Cardiac fibroblast (primary cell): ENCODE measurements at places on chromosomes 6 and 20.

GRCh38 chr6:811831-812230, 118.9 kb upstream of the EXOC2 start:
- no peak for DNase-seq

DNA sequence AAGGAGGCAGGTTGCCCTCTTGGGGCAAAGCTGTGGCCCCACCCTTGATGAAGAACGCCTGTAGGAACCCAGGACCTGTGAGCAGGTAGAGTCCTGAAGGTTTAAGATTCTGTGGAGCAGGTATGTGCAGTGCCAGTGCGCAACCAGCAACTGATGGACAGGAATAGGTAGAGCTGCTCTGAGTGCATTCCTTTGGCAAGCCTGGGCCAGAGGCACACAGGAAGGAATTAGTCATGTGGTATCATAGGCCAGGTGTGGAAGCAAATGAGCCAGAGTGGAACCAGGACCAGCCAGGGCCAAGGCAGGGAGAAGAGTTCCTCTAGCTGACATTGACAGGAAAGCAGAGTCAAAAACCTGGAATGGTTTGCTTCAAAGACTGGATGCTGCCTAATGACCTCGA, 1.4 kb upstream of the KHDC1 start:
- DNase-seq: no peak

- no peak for DNase-seq
These were observed 14.1 kb downstream of the SCML4 start for GRCh38 chr6:107809966-107810365.

DNA sequence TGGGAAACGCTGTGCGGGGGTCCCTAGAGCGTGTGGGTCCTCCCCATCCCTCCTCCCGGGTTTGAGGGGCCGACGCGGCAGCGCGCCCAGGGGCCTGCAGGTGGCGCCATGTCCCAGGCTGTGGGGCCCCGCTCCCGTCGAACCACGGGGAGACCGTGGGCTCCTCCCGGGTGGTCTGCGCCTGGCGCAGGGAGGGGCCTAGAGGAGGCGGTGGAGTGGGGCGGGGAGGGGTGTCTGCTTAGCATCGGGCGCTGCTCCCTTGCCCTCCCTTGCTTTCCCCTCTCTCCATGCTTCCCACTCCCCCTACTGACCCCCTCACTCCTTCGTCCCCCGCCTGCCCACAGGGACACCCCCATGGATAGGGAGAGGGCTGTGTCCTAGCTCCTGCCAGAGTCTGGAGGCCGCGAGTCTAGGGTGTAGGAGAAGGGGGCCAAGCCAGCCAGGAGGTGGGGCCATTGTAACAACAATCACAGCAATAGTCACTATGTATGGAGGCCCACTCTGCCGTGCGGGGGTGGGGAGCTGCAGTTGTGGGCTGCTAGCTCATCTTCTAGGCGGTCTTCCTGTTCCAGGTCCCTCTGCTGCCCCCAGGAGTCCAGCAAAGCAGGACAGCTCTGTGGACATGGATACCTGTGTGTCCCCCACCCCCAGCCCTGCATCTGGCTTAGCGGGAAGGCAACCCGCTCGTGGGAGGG, 51.7 kb downstream of the CHMP4B start:
- DNase-seq: peak; percentile 72

GRCh38 chr6:118872726-118873125, 21.2 kb upstream of the ASF1A start:
- DNase-seq: no peak

DNA sequence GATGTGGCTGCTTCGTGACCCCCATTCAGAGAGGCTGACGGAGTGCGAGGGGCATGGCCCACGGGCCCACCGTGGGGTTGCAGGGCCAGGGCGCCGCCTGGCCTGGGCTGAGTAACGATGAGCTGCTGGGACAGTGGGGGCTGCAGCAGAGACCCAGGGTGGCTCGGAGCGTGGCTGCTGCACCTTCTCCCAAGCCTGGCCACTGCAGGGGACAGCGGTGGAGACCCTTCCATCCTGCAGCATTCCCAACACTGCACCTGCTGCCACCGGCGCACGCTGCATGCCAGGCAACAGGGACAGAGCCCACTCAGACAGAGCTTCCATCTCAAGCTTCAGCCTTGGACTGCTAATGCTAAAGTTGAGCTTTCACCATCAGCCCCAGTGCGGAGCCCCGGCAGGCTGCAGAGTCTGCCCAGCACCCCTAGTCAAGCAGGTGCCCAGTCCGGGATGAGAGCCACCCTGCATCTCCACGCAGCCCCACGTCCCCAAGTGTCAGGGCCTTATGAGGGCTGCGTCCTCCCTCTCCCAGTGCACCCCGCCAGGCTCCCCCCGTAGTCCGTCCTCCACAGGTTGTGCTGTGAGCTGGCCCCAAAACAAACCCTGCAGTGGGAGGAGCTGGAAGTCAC, 89.4 kb upstream of the AFDN start:
- no peak for DNase-seq

DNA sequence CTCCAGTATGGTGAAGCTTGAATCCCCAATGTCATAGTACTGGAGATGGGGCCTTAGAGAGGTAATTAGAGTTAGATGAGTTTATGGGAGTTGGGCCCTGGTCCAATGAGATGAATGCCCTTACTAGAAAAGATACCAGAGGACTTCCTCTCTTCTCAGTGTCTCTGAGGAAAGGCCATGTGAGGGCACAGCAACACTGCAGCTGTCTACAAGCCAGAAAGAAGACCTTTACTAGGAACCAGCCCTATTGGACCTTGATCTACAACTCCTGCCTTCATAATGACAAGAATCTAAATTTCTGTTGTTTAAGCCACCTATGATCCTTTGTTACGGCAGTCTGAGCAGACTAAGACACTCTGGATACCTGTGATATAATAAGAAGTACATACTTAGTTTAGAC, 31.4 kb upstream of the AKAP7 start:
- DNase-seq: no peak

DNA sequence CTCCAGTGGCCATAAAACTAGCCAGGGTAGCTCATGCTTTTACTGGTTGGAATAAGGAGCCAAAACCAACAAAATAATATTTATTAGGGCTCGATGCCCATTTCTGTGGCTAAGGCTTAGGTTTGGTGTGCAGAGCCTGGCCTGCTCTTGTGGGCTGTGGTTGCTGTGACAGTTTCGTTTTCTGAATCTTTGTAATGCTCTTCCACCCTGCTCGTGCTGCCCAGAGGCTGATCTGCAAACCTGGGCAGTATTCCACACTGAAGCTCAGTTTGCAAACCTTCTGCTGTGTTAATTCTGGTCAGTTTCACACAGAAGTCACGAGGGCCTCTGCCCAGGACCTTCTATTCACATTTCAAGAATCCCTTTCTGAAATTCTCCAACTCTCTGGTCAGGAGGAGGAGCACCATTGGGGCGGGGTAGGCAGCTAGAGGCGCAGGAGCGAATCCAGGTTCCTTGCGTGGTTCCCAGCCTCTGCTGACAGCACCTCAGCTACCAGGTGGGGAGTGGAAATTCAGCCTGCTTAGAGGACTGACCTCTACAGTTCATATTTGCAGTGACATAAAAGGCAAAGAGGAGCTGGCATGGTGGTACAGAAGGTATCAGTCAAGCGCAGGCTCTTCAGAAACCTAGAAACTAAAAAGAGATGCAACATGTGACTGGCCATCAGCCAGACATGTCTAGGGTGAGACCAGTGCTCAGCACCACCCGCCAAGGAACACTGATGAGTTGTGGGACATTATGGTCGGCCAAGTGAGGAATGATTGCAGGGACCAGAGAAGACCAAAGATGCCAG, 14.3 kb upstream of the C20orf144 start:
- DNase-seq: peak; percentile 85

DNA sequence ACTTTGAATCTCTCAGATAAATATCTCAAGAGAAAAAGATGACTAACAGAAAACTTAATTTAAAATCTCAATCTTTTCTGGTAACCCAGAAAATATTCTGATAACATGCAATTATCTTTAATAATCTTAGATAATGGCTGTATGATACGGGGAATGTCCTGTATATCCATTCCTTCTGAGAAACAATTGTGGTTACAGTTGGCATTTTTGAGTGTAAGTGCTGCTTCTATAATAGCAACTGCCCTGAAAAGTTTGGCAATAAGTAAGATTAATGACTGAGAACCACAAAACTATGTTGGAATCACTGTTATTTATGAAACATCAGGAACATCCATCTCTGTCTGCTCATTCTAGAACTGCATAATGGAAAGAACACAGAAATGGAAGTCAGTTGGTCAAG, 819.7 kb downstream of the TBC1D32 start:
- DNase-seq: no peak

GRCh38 chr6:20061952-20062351, 150.3 kb downstream of the MBOAT1 start:
- no peak for DNase-seq

DNA sequence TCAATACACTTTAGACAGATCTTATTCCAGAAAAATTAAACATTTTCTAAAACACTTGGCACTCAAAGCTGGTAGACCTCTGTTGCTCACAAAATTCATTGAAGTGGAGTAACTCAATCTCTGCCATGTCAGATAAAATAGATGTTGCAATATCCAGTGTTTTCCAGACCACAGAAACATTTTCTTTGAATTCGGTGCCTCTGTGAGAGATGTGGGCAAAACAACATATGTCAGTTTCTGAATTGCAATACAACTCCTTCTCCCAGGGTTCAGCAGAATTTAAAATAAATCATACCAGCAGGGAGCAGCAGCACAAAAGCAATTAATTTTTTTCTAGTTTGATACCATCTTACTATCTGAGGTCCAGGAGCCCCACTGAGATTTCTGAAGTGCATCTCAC, 11.3 kb upstream of the PKHD1 start:
- DNase-seq: no peak

DNA sequence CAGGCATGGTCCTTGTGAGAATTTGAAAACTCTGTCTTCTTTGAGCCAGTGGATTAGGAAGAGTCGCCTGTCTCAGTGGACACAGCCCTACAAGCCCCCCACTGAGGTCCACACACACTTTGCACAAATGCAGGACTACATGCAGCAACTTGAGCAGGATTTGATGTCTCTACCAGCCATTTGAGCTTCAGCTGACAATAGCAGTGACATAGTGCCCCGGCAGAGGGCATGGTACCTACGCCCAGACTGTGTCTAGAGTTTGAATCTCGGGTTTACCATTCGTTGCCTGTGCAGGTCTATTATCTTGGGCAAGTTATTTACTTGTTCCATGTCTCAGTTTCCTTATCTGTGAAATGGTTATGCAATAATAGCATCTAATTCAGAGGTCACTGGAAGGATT, 580.1 kb downstream of the TFAP2B start:
- no peak for DNase-seq

DNA sequence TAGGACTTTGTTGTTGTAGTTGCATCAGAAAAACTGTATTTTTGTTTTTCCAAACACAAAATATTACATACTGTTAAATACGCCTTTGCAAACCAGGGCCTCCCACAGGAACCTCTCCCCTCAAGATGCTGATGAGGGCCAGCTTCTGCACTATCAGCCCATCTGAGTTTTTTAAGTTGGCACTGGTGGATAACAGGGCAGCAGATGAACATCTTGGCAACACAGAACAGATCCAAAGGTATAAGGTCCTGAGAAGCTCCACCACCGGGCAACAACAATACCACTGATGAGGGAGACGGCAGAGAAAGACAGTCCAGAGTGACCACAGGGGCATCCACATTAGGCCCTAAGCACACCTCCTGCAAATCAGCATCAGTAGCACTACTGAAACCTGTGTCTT, 177.7 kb downstream of the DLL1 start:
- no peak for DNase-seq

- no peak for DNase-seq
These were observed 115.5 kb downstream of the SOD2 start for GRCh38 chr6:159577564-159577963.

DNA sequence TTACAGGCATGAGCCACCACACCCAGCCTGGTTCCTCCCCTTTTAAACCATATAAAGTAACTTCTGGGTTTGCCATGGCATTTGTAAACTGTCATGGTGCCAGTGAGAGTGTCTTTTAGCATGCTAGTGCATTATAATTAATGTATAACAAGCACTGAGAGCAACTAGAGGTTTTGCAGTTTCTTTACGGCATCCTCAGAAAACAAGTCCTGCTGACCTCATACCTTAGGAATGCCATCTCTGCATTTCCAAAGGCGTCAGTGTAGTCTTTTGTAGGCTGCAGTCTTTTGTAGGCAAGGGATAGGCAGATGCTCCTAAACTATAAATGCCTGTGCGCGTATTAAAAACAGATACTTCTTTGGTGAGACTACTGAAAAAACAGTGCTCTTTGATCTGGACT, 75.0 kb upstream of the EZR start:
- DNase-seq: peak; percentile 80

DNA sequence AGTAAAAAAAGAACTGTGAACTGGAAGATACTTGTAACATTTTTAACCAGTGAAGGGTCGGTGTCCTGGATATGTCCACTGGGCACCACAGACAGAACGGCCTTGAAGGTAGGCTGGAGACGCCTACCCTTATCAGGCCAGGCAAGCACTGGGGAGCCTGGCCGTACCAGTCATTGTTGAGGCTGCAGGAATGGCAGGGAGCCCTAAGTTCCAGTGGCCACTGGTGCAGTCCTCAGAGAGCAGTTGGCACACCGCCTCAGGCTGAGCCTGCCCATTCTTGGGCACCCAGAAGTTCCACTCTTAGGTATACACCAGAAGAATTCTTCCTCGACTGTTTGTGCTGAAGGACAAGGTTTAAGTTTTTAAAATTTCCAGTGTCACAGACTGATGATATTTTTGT, 20.5 kb downstream of the DNAJC5 start:
- DNase-seq: no peak

GRCh38 chr6:79833264-79833963, 113.9 kb downstream of the ELOVL4 start:
- DNase-seq: no peak
